GOT3 (cell line): ENCODE measurements at places on chromosomes 11 and 22.

- DNase-seq = no peak
These were observed 320 bp downstream of the CLTCL1 start for GRCh38 chr22:19291218-19291579.

GRCh38 chr11:107259811-107260221 lies 197.8 kb downstream of the CWF19L2 start:
- no peak for DNase-seq

DNA sequence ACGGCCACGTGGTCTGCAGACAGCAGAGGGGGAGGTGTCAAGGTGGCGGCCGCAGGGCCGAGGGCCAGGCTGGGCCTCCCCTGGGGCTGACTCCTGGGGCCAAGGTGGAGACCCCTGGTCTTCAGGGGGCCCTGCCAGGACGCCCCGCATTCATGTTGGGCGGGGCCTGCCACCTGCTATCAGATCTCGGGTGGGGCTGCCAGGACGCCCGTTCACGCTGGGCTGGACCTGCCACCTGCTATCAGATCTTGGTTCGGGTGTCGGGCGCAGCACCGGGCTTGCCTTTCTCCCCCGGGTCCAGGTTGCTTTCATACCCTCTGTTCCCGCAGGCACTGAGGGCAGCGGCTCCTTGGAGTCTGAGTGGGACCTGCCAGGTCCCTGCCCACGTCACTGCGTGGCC lies 16.1 kb upstream of the MAPK11 start:
- DNase-seq = no peak

- no peak for DNase-seq
These were observed 10.1 kb upstream of the NAALAD2 start for GRCh38 chr11:90124371-90124770.

DNA sequence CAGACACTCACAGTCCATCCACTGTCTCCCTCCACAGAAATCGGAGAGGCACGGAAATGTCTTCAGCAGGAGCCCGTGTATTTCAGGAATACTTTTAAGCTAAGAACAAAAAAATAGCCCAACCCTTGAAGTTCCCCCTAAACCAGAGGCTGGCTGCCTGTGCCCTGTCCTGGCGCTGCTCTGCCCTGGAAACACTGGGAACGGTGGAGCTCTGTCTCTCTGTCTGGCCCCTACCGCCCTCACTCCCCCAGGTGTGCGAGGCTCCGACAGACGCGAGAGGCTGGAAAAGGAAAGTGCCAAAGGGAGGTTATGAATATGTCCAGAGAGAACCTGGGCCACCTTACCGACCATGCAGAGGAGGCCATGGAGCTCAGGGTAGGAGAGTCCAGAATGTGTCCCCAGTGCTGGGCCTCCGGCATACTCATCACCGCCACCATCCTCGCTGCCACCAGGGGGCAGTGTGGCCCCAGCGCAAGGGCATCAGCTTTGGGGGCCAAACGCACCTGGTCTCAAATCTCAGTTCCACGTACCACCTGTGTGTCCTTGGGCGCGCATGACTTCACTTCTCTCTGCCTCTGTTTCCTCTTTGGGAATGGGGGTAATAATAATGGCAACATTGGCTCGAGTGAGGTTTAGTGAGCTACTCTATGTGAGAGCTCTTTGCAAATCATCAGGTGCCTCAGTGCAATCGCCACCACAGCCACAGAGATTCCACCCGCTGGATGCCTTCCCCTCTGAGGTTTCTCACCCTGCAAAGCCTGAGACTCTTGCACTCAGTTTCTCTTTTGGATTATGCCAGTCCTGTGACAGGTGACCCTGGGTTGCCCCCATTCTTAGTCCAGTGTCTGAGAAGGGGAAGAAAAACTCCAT lies 10.4 kb upstream of the SLCO2B1 start:
- no peak for DNase-seq

DNA sequence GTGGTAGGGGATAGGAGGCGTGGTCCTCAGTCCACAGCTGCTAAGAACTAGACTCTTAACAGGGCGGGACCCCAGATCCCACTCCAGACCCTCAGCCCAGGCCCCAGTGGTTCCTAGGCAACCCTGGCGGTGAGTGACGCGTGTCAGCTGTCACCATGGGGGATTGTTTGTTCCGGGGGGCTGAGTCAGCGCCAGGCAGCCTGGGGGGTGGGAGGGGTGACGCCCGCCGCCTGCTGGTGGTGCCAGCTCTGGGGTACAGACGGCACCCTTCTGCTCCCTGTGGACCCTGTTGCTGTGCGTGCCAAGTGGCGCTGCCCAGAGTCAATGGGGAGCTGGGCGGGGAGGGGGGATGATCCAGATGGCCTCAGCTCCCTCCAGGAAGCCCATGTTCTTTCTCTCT lies 2.5 kb downstream of the CNIH2 start:
- DNase-seq = no peak

DNA sequence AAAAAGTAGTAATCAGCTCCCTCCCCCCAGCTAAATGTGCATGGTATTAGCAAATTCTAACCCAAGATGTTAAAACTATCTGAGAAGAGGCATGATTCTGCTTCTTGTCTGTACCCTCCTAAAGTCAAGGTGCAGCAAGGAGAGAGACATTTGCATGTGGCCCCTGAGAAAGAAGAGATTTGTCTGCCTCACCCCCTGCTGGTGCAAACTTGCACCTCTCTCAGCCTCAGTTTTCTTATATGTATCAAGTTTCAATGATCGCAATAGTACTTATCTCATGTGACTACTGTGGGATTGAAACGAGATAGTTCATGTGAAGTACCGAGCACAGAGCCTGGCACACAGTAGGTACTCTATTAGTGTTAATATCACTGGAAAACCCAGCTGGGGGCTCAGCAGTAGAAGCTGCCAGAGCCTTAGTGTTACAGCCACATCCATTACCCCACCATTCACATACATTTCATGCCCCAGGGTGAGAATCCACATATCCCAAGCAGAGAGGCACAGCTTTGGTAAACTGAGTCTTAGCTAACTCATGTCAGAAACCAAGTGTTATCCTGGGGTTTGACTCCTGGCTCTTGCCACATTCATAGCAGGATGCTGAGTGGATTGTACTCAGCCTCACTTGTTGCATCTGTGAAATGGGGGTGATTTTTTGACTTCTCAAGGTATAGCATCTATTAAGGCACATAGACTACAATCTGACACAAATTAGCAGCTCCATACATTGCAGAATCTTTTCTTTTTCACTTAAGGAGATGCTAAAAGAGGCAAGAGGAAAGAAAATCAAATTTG lies 24.9 kb downstream of the CD44 start:
- DNase-seq = no peak

DNA sequence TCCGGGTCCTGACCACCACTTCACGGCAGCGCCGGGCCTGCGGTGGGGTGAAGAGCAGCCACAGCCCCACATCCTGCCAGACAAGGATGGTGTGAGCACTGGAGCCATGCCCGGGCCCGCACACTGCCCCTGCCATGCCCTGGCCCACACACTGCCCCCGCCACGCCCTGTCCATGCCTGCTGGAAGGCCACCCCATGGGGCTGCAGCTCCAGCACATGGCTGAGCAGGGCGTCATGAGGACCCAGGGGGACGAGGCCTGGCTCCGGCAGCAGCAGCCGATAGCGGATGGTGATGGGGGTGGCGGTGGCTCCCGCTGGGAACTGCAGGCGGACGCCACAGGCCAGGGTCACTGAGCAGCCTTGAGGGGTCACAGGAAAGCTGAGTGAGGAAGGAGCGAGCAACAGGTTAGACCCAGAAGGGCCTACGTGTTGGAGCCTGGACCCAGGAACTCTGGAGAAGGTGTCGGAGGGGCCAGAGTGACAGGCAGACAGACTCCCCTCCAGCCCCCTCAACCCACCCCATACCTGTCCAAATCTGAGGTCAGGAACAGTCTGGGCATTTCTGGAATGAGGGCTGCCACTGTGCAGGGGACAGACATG lies 2.9 kb downstream of the PIDD1 start:
- no peak for DNase-seq
